ENCODE measurements at places on chromosomes 5 and 9.

DNA sequence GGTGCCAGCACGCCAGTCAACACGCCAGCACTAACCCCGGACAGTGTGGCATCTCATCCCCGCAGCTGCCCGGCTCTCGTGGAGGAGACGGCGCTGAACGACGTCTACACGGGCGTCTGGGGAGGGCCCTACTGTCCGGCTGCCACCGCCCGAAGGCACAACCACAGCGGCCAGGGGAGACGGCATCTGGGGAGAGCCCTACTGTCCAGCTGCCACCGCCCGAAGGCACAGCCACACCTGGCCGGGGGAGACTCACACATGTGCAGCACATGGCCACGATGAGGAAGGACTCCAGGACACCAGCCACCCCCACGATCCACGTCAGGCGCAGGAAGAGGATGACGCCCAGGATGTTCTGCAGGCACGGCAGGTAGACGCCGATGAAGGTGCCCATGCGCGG lies 23.1 kb downstream of the SLC12A7 start:
- no peak for DNase-seq

DNA sequence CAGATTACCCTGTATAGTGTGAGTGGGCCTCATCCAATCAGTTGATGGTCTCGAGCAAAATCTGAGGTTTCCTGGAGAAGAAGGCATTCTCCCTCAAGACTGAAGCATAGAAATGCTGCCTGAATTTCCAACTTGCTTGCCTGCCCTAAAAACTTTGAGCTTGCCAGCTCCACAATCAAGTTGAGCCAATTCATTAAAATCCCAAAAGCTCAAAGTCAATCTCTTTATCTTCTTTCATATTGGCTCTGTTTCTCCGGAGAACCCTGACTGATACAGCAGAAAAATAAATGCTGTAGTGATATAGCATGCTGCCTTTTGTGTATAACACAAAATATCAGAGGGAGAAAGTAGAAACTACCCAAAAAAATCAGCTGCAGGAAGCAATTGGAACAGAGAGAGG lies 72.5 kb upstream of the NMUR2 start:
- DNase-seq: no peak

GRCh38 chr5:39100851-39101396 lies 26.7 kb upstream of the RICTOR start:
- no peak for DNase-seq

- DNase-seq: no peak
Observed at GRCh38 chr5:151312756-151313324, 9.3 kb upstream of the SLC36A3 start.

- DNase-seq: no peak
Observed at GRCh38 chr9:97064176-97064575, 25.2 kb upstream of the CTSV start.

DNA sequence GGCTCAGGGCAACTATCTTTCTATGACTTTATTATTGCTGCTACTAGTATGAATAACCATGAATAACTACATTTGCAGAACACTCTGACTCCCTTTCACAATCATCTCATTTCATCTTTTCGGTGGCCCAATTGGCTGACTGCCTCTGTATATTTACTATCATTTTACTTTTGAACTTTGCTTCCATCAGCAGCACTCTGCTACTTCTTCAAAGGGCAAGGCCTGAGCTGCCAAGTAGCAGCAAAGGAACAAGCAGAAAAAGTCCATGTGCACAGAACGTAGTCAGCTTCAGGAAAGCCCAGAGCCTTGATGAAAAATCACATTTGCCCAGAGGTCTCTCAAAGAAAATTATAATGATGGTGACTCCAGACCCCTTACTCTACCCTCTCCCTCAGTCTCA lies 214.5 kb upstream of the PUM3 start:
- DNase-seq: no peak

GRCh38 chr9:126720661-126721563 lies 83.9 kb upstream of the ZBTB43 start:
- DNase-seq: no peak

DNA sequence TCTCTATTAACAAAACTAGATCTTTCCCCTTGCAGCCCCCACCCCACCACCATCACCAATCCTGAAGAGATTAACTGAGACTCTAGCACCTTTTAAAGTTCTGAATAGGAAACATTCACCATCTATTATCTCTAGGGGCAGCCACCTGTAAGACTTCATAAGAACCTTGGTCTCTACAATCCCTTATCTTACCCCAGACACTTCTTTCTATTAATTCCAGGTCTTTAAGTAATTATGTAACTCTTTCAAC lies 180.2 kb upstream of the FBXL17 start:
- no peak for DNase-seq

All from CD4-positive, alpha-beta T cell treated with Interleukin-6 at 100 ng/mL for 8 hours (primary cell).